Umbilical cord (tissue), 2 donors: ENCODE measurements at places on chromosomes 13 and 19. TPM values are rescaled to one million over a fixed set of nuclear protein-coding genes. Genes with fewer than 3 reads are reported as not detected.

GRCh38 chr13:41606646-41607045, 149.3 kb downstream of the RGCC start:
- peak; percentile 76 for DNase-seq

DNA sequence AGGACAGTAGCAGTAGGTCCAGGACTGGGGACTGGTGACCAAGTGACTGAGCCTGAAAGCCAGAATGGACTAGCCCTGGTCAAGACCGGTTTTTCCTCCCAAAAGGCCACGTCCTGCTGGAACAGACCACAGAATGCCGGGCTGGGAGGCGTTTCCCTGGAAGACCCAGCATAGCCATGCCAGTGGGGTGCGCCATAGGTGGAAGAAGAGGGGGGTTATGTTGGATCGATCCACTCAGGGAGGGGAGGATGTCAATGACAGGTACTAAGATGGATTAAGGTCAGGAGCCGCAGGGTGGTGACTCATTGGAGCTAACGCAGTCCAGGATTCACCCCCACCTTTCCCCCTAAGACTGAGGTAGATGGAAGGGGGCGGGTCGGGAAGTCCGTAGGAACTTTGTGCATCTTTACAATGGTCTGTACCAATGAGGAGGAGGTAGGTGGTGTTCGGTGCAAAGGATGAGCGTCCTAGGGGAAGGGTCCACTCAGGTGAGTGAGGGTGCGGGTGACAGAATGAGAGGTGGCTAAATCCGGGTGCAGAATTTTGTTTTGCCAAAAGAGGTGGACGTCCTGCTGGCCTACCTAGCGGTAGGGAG, 21.0 kb downstream of the VASP start:
- no peak for DNase-seq

The PRSS57 gene
- total RNA-seq: not detected

DNA sequence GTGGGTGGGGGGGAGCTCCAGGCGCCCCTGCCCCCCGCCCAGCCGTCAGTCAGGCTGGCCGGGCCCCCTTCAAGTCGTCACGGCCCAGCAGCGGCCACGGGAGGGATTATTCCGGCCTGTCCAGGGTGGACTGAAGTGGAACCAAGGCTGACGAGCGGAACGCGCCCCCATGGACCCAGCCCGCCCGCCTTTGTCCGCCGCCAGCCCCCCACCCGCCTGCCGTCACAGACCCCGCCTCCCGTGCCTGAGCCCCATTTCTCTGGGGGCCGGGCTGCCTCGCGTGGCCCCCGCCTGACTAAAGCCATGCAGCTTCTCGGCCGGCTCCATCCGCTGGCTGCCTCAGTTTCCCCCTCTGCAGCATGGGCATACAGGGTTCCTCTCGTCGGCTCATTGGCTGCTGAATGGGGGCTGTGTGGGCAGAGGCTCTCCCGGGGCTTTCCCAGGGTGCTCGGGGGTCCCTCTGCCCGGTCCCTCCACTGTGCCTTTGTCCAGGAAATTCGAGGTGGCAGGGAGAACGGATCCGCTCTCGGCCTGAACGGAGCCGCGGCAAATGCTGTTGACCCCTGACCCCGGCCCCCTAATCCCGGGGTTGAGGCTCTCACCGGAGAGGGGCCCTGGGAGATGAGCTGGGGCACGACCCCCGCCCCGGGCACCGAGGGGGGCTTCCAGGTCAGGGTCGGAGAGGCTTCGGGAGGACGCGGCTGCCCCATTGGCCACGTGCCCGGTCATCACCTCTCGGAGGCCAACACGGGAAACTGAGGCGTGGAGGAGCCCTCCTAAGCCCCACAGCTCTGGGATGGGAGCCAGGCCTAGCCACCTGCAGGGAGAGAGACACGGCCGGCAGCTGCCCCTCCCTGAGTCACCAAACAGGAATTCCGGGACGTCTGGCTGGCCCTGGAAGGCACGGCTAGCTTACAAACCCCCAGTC, 27.4 kb downstream of the EFNA2 start:
- DNase-seq: peak; percentile 53

GRCh38 chr19:49614096-49614833, 23.3 kb downstream of the PRR12 start:
- DNase-seq: no peak

DNA sequence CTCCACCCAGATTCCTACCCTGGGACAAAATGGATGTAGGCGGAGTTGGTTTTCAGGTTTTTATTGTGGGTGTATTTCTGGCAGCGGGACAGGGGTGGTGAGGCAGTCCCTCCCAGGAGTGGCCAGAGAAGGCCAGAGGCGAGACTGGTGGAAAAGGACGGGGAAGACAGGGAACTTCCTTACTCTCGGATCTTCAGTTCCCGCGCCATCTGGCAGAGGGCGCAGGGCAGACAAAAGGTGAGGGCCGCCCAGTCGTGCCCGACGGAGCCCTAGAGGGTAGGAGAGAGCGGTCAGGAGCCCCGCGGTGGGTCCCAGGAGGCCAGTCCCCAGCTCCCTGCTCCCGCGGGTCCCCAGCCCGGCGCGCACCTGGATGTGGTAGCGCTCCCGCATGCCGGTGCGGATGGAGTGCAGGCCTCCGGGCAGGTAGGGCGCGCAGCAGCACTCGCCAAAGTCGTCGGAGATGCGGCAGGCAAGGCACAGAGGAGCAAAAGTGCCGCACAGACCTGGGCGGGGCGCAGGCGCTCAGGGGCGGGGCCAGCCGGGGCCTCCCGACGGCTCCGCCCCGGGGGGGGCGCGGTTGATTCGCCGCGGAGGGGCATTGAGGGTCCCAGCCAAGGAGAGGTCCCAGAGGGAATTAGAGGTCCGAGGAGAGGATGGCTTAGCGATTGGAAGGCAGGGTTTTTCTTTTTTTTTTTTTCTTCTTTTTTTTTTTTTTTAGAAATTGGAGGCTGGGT, 3.0 kb downstream of the CNFN start:
- peak; percentile 66 for DNase-seq

The DZIP1 gene
- 37.6 TPM for total RNA-seq

The DENND1C gene
- total RNA-seq: not detected

The CD209 gene
- 17.8 TPM for total RNA-seq

The KLF5 gene
- total RNA-seq: 5.1 TPM

DNA sequence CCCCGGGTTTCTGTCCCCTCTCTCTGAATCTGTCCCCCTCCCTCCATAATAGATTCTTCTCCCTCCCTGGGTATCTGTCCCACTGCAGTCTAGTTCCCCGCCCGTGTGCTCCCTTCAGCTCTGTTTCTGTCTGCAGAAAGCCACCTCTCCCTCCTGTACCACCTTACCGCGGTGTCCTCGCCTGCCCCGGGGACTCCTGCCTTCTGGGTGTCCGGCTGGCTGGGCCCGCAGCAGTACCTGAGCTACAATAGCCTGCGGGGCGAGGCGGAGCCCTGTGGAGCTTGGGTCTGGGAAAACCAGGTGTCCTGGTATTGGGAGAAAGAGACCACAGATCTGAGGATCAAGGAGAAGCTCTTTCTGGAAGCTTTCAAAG, 1.3 kb downstream of the FCGRT start:
- no peak for DNase-seq

The OR7C1 gene
- total RNA-seq: 6.3 TPM

The CDX2 gene
- 0.24 TPM for total RNA-seq

The CEACAM20 gene
- not detected for total RNA-seq

- DNase-seq: no peak
These were observed 16.8 kb downstream of the TM6SF2 start for GRCh38 chr19:19256072-19256969.

The ACER1 gene
- total RNA-seq: not detected

The B3GNT8 gene
- total RNA-seq: not detected
